ENCODE measurements at places on chromosomes 3 and 15. TPM values are rescaled to one million over a fixed set of nuclear protein-coding genes. Genes with fewer than 3 reads are reported as not detected.

The SLC51A gene
- 1.1 TPM for polyA plus RNA-seq

The SLC22A13 gene
- not detected for polyA plus RNA-seq

The CLDN11 gene
- 0.11 TPM for polyA plus RNA-seq

The AGTR1 gene
- polyA plus RNA-seq, result not detected

DNA sequence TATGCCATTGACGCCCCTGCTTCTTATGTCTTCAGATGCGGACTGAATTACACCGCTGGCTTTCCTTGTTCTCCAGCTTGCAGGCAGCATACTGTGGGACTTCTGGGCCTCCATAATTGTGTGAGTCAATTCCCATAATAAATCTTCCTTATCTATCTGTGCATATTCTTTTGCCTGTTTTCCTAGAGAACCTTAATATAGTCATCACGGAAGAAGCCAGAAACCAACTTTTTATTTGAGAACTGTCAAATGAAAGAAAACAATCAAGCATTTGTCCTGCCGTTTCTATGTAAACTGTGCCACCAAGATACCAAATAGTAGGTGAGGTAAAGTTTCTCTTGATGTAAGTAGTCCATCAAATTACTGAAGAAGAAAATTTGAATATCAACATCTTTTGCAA is 51.8 kb upstream of the B3GALNT1 start:
- DNase-seq, result no peak

DNA sequence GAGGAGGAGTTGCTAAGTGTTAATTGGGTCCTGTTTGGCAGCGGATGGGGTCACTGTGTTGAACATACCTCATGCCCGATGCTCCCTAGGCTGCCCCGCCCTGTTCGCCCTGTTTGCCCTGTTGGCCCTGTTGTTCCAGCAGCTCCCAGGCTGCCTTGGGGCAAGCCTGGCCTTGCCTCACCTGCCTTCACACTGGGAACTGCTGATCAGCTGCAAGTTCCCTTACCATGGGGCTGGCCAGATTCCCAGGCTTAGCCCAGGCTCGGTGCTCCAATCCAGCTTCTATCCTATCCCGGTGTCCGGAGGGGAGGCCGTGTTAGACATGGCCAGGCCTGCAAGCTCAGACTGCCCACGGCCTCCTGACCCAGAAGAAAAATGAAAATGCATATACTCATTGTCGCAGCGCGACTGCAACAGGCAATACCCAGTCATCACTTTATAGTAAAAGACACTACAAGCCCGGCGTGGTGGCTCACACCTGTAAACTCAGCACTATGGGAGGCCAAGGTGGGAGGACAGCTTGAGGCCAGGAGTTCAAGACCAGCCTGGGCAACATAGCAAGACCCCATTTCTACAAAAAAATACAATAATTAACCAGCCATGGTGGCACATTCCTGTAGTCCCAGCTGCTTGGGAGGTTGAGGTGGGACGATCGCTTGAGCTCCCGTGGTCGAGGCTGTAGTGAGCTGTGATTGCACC is 42.9 kb upstream of the ZNF710 start:
- no peak for DNase-seq

DNA sequence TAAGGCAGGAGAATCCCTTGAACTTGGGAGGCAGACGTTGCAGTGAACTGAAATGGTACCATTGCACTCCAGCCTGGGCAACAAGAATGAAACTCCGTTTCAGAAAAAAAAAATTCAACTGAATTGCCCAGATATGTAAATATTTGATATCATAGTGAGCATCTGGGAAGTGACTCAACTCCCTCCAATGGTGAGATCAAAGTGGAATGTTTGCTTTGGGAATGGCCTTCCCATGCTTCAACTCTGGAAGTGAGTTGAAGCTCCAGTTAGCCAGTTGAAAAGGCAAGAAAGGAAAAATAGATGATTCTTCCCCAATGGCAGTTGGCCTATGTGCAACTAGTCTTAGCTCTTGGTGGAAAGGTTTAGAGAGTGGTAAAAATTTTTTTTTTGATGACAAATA is 131.6 kb upstream of the CMC1 start:
- no peak for DNase-seq

DNA sequence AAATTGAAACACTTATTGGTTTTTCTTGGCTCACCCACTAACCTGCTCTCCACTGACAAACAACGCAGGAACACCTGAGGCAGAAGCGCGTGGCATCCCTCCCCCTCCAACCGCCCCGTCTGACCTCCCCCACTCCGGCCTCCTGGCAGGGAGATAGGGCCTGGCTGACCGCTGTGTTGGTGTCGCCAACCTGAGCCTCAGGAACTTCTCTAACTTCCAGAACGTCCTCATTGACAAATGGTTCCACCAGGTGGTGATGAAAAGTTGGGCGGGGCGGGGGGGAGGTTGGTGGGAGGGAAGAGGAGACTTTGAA is 22.8 kb downstream of the IL17RD start:
- no peak for DNase-seq

DNA sequence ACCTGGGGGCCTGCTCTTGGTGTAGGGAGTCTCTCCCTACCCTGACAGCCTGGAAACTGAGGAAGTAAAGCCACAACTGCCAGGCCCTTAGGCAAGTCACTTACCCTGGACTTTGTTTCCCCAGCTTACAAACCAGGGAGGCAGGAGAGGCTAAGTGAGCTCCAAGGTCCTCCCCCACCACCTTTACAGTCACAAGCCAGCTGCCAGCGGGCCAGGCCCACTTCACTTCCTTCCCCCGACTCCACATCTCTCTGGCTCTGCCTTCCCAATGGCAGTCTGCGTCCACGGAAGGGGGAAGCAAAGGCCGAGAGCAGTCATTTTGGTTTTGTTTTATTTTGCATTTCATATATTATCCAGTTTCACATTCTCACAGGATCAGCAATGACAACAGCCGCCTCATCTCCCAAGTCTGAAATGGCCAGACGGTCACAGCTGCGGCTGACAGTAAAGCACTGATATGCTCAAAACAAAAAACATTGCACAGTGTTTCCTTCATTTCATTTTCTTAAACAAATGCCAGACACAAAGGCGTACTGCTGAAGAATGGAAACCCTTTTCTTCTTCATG is 35.7 kb downstream of the RBPMS2 start:
- DNase-seq, result no peak

DNA sequence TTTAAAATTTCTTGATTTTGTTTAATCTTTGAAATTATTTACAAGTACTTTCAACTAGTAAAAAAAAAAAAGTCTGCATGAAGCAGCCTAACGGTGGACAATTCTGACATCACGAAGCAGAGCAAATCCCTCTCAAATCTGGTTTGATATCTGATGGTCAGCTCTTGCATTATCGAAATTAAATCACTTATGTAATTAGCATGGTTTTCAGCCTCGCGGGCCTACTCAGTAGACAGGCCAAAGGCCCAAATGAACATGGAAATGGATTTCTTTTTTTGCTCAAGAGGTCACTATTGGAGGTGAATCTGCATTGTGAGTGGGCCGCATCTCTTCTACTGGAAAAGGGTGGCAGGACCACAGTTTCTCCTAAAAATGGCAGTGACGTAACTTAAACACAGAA is 209.8 kb downstream of the NR2F2 start:
- no peak for DNase-seq

GRCh38 chr3:45979378-45979777 is 16.2 kb downstream of the FYCO1 start:
- DNase-seq, result peak; percentile 18

DNA sequence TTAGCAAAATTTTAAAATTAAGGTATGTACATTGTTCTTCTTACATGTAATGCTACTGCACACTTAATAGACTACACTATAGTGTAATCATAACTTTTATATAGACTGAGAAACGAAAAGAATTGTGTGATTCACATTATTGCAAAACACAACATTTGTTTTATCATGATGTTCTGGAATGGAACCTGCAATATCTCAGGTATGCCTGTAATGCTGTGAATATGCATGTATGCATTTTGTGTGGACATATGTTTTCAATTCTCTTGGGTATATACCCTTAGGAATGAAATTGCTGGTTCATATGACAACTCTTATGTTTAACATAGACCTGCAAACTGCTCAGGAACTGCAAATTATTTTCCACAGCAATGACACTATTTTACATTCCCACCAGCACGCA is 38.6 kb upstream of the TJP1 start:
- no peak for DNase-seq

GRCh38 chr3:46484911-46485778 is 12.6 kb upstream of the RTP3 start:
- DNase-seq, result no peak

- no peak for DNase-seq
Measured at GRCh38 chr3:124714223-124714853, 15.9 kb upstream of the UMPS start.

GRCh38 chr3:176296066-176296597 is 901.1 kb downstream of the TBL1XR1 start:
- DNase-seq, result no peak
